CD4-positive, alpha-beta T cell treated with Interleukin-12 subunit alpha and Interleukin-12 subunit beta, for 1 hour (primary cell): ENCODE measurements at places on chromosomes 4 and X.

DNA sequence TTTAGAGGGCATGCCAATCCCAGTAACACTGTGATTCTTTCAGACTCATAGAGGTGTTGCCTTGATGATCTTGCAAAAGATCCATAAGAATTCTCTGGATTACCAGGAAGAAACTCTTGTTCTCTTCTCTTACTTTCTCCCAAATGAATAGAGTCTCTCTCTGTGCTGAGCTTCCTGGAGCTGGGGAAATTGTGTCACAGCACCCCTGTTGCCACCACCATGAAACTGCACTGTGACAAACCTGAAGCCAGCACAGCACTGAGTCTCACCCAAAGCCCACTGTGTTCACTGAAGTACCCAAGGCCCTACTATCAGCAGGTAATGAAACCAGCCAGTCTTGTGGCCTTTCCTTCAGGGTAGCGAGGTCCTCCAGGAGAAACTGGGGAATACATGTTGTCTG, 332.7 kb upstream of the FGF16 start:
- DNase-seq = no peak

DNA sequence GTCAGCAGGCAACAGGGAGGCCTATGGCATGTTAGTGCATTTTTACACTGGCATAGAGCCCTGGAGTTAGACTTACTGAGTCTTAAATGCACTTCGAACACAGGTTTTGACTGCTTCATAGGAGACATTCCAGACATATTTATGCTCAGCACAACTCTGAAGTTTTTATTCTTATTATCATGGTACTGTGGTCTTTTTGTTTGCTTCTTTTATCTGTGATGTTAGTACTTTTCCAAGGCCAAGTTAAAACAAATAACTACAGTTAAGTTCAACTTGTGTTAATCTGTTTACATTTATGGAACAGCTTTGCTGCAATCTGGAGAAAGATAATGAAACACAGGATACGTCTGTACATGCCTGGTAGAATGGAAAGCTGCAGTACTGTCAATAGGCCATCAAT, 76.5 kb downstream of the COL4A5 start:
- no peak for DNase-seq

GRCh38 chrX:66007851-66008250, 32.0 kb downstream of the VSIG4 start:
- no peak for DNase-seq

DNA sequence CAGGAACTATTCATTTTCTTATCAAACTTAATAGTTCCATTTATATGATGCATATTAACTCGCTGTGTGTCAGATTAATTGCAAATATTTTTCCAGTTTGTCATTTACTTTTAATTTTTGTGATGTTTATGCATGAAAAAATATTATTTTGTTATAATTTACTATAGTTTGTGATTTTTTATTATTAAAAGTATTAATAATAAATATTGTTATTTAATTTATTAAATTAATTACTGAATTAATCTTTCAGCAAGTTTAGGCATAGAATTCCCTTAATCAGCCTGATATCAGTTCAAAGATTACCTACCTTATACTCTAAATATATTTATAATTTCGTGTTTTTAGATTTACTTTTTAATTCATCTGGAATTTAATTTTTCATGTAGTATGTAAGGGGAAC, 15.5 kb upstream of the ATOH1 start:
- DNase-seq = no peak

DNA sequence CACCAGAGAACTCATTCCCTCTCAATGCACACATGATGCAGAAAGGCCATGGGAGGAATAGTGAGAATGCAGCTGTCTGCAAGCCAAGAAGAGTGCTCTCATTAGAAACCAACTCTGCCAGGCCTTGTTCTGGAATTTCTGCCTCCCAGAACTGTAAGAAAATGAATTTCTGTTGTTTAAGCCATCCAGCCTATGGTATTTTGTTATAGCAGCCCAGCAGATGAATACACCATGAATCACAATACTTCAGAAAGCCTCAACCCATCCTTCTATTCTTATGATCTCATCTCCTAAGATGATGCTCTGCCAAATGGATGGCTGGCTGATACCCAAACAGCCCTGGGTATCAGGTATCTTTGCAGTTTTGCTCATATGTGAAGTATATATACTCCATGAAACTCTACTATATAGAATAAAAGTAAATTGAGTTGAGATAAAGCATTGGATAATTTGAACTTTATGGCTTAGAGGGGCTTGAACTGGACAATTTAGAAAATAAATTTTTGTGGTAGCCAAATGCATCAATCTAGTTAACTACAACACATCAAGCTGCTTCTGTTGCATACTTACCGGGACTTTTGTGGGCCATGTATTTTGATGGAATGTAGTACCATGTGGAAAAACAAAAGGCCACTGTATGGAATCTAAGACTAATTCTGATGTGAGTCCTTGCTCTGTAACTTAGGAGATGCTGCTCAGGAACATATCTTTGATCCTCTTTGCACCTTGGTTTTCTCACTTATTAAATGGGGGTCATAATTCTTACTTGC, 245.9 kb downstream of the HS3ST1 start:
- DNase-seq = no peak
